ENCODE measurements at places on chromosomes 13 and 19. TPM values are rescaled to one million over a fixed set of nuclear protein-coding genes. Genes with fewer than 3 reads are reported as not detected.

Gene ZNF415
- total RNA-seq: 2.4 TPM

Gene PNMA8A
- total RNA-seq: 74.8 TPM

Gene SLITRK1
- 0.06 TPM for total RNA-seq

Gene FCER2
- not detected for total RNA-seq

Gene OVOL3
- total RNA-seq: not detected

Gene ZNF470
- 1.8 TPM for total RNA-seq
